Stimulated activated CD8-positive, alpha-beta memory T cell treated with anti-CD3 and anti-CD28 coated beads, Interleukin-7, amount 100 ng/mL, for 1 hour (primary cell): ENCODE measurements at places on chromosomes 11 and 22.

- no peak for DNase-seq
Measured at GRCh38 chr11:68890490-68891231, 13.0 kb downstream of the MRPL21 start.

DNA sequence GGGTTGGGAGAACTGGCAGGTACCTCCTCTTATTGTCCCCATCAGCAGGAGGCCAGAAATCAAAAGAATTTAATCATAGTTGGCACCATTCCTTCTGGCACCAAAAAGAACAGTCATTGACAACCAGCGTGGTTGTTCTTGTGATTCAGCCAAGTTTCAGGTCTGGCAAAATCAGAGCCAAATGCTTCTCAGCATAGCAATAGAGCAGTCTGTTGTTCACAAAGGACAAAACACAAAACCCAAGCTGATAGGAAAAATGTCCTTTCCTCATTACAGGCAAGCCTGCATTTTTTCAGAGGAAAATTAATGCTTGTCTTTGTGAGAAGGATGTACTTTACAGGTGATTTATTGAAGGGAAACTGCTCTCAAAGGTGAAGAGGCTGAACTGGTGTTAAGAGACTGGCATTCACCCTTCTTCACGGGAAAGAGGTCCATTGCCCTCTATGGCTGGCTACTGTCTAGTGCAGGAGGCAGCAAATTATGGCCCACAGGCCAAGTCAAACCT, 241.8 kb upstream of the ARHGAP42 start:
- DNase-seq = no peak

DNA sequence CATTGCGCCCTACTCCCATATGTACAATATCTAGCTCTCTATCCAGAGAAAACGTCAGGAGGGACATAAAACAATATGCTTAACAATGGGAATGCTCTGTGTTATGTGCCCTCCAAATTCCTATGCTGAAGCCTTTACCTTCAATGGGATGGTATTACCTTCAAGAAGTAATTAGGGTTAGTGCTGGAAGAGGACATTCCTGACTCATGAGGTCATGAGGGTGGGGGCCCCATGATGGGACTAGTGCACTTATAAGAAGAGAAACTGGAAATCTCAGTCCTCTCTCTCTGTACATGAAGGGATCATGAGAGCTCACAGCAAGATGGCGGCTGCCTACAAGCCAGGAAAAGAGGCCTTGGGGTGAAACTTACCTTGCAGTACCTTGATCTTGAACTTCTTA, 20.3 kb downstream of the MMP20 start:
- no peak for DNase-seq

GRCh38 chr11:130299978-130300377, 14.7 kb downstream of the ZBTB44 start:
- no peak for DNase-seq
